Renal cortex interstitium (tissue), 15 donors: ENCODE measurements at places on chromosomes 4 and X. TPM values are rescaled to one million over a fixed set of nuclear protein-coding genes. Genes with fewer than 3 reads are reported as not detected.

BMPR1B gene
- 25.6 TPM for polyA plus RNA-seq

IL2RG gene
- 1.00 TPM for polyA plus RNA-seq

GAGE12F gene
- not detected for polyA plus RNA-seq

DNA sequence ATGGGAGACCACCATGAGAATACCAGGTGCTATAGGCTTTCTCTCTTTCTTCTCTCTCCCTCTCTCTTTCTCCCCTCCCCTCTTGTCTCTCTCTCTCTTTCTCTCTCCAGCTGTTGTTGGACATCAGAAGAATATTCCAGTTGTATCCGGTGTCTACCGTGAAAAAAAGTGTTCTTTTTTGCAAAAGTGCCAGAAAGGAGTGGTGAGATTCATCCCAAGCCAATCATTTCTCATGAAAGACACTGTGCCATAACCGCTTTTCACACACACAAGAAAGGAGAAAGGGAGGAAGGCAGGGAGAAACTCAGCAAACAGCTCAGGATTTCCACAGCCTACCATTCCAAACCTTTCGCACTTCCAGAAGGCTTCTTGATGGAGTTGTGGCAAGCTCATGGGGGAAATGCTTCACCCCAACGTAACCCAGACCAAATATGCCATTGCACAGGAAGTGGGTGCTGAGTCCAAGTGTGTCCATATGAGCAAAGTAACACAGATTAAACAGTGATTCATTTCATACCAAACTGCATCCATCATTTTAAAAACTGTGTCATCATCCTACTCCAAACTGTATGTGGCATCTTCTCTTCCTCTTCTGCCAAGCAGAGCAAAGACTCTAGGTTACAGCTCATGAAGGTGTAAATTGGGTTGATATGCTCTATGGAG, 224.0 kb downstream of the APBB2 start:
- no peak for DNase-seq

DNA sequence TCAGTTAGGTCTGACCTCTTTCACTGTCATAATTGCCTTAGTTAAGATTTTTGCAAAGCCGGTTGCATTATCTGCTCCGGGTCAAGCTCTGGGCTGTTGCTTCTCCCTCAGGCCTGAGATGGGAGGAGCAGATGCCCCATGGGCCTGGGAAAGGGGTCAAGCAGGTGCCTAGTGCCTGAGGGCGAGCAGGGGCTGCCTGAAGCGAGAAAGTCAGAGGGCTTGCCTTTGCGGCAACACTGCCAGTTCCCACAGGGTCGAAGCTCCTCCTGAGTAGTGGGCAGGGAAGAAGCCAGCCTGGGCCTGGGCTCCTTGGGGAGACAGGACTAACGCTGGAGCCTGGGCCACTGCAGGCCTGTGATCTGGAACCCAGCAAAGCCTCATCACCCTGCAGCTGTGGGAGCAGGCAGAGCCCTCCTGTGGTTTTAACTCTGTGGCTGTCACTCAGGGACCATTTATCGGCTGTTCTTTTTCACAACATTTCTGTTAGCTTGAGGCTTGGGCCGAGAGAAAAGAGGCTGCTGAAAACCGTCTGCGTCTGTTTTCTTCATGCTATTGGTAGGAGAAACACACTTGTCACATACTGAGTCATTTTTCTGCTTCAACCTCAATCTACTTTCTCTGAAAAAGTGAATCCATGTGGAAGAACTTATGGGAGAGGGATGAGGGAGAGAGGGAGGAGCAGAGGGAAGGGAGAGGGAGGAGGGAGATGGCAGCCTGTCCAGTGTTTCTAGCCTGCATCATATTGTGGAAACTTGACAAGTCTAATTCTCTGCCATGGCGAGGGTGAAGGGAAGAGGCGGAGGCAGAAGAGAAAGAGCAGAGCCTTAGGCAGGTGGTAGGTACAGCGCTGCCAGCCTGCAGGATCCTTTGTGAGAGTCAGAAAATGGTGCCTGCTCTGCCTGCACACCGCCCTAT, 68.4 kb downstream of the RHOH start:
- DNase-seq, result no peak

- no peak for DNase-seq
Measured at GRCh38 chr4:185902654-185903053, 90.7 kb upstream of the SORBS2 start.

DNA sequence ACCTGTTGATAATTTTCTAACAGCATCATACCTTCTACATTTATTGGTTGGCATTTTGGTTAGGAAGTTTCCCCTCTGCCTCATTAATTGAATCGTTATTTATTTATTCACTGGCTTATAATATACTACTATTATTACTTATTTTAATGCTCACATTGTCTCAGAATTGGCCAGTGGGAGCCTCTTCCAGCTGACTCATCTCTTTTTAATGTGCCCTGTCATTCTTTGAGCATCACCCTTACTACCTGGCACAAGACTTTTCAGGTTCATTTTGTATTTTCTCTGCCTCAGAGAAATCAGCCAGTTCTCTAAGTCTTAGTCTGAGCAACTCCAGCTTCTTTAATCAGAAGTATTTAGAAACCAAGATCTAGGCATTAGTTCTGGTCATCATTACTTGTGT, 60.3 kb upstream of the PRRG3 start:
- no peak for DNase-seq

DNA sequence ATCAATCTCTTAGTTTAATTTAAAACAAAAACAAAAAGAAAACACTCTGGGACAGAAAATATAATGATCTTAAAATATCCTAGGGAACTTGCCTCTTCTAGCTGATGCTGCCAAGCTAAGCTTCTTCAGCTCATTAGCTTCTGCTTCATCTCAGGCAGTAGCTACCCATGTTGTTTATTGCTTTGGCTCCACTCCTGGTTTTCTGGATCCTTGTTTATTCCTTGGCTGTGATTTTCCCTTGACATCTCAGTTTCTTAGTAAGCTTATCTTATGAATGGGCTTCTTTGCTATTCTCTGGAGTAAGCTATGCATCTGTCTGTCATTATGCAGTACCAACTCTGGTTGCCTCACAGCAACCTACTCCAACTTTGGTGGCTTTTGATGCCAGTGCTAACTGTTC, 5.1 kb upstream of the MTHFD2L start:
- DNase-seq, result no peak

DNA sequence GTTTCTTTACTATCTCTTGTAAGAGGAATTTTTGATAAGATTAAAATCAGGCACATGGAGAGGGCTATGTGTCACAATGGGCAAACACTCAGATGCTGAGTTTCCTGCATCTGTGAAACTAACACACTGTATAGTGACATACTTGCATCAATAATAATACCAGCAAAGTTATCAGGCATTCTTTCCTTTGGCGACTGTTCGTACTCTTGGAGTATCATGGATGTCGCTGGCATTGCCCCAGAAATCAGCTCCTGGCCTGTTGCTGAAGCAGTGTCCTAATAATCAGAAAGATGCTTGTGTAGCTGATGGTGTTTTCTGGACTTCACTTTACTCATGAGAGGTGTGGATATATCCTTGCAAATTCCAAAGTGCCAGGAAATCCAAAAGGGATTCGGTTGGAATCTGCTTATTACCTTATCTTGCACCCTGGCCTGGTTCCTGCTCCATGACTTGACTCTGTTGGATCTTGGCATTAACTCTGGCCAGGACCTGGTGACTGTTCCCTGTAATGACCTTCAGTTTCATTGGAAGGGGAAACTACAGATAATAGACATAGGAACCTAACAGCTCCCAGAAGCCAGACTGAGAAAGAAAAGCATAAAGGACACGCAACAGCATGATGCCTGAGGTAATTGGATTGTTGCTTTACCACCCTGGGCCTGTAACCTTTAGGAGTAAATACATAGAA, 762.5 kb upstream of the GRIA3 start:
- DNase-seq, result no peak

- no peak for DNase-seq
Measured at GRCh38 chr4:17817027-17817426, 6.2 kb downstream of the NCAPG start.

DNA sequence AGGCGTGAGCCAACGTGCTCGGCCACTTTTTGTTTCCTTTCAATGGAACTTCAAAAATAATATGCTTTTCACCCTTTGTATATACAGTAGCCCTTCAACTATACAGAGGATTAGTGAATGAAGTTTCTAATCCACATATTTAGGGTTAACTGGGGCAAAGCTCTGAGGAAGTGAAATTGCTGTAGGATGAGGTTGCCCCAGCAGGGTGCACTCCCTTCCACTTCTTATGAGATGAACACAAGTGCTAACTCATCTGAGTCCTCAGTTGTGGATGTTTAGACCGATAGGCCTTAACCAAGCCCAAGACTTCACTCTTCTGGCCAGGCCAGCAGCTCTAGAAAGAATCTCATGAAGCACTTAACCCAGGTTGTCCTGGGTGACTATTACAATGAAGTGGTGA, 29.1 kb upstream of the CT55 start:
- no peak for DNase-seq

DNA sequence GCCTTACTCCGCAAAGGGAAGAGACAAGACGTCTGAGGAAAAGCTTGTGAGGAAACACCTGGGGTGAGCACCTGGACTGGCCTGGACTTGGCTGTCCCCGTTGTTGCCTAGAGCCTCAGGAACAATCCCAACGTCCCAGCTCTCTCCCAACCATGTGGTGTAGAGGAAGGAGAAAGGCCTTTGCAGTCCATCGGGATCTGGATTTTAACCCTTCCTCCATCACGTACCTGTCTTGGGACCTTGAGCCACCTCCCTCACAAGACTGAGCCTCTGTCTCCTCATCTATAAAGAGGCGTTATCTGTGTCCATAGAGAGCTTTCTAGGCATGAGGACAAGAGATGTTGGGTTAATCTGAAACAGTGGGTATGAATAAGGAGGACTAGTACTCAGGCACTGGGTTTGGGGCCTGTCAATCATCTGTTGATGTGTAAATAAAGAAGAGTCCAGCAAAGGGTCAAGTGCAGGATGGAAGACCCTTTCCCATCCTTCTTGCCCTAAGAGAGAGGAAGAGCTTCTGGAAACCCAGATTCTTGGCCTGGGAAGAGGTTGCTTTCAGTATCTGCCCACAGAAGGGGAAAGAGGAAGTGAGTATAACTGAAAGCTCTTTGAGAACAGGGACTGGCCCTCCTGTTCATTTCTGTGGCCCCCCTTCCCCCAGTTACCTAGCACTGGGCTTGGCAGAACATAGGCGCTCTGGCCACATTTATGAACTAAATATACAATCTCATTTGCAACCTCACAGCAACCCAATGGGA, 137.1 kb downstream of the PJA1 start:
- no peak for DNase-seq

DNA sequence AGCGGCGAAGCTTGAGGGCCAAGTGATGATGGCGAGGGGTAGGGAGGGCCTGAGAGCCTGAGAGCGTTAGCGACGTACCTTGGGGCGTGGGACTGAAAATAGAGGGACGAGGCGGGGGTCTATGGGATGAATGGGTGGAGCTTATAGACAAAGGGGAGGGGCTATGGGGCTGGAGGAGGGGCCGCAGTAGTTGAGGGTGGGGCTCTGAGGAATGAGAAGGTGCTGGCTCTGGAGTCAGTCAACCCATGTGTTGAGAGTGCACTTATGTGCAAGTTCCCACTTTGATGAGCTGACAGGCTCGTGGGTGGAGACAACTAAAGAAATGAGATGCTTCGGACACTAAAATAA, 488 bp downstream of the TBC1D25 start:
- no peak for DNase-seq

GRCh38 chr4:165464376-165464775, 85.6 kb downstream of the CPE start:
- no peak for DNase-seq

DNA sequence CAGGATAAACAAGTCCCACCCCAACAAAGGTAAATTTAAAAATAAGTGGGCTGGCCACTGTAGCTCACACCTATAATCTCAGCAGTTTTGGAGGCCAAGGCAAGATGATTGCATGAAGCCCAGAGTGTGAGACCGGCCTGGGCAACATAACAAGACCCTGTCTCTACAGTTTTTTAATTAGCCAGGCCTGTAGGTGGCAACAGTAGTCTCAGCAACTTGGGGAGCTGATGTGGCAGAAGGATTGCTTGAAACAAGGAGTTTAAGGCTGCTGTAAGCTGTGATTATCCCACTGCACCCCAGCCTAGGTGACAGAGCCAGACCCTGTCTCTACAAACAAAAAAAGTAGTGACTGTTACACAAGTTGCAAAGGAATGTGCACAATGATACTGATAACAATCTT, 74.6 kb upstream of the FAAH2 start:
- DNase-seq, result no peak

GRCh38 chr4:109424093-109424841, 9.3 kb upstream of the SEC24B start:
- no peak for DNase-seq

DNA sequence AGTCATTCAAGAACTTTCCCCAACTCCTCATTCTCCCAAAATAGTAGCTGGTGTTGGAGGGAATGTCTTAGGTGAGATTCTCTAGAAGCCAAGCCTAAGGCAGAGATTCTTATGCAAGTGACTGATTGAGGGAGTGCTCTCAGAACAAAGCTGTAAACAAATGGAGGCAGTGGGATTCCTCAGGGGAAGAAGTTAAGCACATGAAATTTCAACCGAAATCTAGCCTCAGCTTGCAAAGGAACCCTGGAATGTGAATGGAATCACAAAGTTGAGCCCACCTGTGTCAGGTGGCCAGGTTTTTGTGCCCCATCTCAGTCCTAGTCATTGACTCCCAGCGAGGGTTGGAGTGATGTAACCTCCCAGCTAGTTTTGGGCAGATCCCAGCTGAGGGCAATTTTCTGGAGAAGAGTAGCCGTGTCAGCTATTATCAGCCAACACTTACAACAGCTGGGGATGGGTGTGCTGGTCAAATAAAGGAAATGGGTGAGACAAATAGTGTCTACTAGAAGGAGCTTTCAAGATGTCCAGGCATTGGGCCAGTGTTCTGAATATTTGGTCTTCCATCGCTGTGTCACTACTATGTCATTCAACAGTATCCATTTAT, 29.7 kb upstream of the FGF2 start:
- DNase-seq, result no peak

DNA sequence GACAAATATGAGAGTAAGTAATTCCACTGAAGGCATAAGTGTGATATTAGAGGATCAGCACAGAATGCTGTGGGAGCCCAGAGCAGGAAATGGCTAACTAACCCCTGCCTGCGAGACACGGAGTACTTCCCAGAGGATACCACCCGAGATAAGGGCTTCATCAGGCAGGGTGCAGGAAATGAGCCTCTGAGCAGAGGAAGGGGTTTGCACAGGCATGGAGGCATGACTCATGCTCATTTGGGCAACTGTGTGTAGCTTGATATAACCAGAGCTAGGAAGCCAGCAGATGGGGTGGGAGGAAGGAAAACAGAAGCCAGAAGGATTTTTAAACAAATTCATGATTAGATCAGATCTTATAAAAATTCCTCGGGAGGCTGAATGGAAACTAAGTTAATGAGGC, 70.0 kb upstream of the TSPAN5 start:
- no peak for DNase-seq

- no peak for DNase-seq
Measured at GRCh38 chrX:98338544-98338943, 1454.8 kb downstream of the RPA4 start.
